H1 (cell line): ENCODE measurements at places on chromosomes 1 and 21. TPM values are rescaled to one million over a fixed set of nuclear protein-coding genes. Genes with fewer than 3 reads are reported as not detected.
A peak's percentile ranks its signal among the peaks of the same experiment; 100 is the strongest.

DNA sequence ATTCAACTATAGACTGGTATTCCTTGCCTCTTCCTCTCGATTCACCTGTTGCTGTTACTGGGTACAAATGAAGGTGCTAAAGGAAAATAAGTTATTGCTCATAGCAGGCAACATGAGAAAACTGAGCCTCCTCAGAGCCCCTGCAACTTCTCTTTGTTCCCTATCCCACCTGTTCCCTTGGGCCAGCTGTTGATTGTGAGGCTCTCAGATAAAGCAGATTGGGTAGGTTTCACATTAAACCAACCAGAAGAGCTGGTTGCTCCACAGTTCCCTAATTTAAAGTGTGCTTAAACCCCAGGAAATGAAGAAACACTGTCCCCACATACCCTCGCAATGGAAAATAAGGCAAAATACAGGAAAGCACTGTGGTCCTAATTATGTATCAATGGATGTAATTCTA, 4.8 kb downstream of the DEDD start:
- H3K27ac ChIP-seq = no peak overlapping the region
- no peak for DNase-seq
- no peak overlapping the region for H3K4me3 ChIP-seq
- H3K36me3 ChIP-seq = peaks cover 19% of the 10 kb centered on the region
- H3K27me3 ChIP-seq = no peaks in the 10 kb centered on the region
- no peaks in the 10 kb centered on the region for H3K4me1 ChIP-seq

Gene SPRR4
- total RNA-seq = not detected in 2 replicates

Gene ZNF593OS
- not detected in 2 replicates for total RNA-seq

- no peak overlapping the region for H3K27ac ChIP-seq
- DNase-seq = no peak
- 0 out of 2 replicates have a peak, but pooled peaks cover 2% of the 10 kb centered on the region for H3K27me3 ChIP-seq
- H3K36me3 ChIP-seq = no peaks in the 10 kb centered on the region
- H3K4me3 ChIP-seq = no peak overlapping the region
Measured at GRCh38 chr1:156113282-156113950, 1.1 kb upstream of the LMNA start.

Gene SLFNL1
- total RNA-seq = not detected in 2 replicates

Gene TNFRSF9
- total RNA-seq = not detected in 2 replicates

DNA sequence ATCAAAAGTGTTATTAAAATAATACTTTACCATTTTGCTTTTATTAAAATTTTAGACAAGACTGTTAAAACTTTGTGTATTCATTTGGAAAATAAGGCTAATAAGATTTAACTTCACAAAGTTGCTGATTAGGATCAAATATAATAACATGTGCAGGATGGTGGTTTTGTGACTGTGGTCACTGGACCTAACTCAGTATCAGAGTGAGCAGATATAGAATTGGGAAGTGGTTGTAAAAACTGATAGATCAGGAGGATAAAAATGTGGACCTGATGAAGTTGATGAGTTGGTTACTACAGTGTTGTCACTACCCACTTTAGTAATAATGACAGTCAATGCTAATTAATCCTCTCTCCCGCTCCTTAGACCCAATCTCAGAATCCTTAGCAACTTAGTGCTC, 186.4 kb downstream of the AKT3 start:
- H3K4me1 ChIP-seq = no peaks in the 10 kb centered on the region
- no peak overlapping the region for H3K4me3 ChIP-seq
- no peaks in the 10 kb centered on the region for H3K27me3 ChIP-seq
- no peaks in the 10 kb centered on the region; the same call in 1 of the 2 replicates for H3K36me3 ChIP-seq
- no peak overlapping the region for H3K27ac ChIP-seq
- DNase-seq = no peak

Gene SEMA4A
- total RNA-seq = 5.9 and 7.3 TPM in 2 replicates

Gene ILF2
- total RNA-seq = 387 and 389 TPM in 2 replicates

DNA sequence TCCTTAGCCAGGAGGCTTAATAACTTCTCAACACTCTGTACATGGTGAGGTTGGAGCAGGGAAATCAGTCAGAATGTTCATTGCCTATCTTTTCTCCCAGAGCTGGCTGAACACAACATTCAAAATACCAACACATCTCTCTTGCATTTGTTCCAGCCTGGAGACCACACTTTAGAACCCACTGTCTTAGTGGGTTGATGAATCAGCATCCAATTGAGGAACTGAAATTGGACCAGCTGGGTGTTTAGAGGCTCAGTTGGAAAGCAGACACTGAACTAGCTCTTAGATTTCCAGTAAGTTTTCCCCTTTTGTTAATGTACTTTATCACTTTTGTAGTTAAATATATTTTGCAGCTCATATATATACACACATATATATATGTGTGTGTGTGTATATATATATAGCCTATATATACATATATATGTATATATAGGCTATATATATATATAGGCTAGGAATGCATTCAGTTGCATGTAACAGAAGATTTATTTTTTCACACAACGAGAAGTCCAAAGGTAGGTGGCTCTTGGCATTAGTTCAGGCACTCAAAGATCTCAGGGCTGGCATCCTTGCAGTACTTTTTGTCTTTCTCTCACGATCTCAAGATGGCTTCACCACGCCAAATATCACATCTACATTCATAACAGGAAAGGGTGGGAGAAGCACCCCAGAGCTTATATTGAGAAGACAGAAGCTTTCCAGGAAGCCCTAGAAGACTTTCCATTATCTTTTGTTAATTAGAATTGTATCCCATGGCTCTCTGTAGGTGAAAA, 35.0 kb upstream of the HUNK start:
- no peaks in the 10 kb centered on the region for H3K4me1 ChIP-seq
- no peak overlapping the region for H3K27ac ChIP-seq
- H3K36me3 ChIP-seq = no peaks in the 10 kb centered on the region
- H3K4me3 ChIP-seq = no peak overlapping the region

- H3K27ac ChIP-seq = no peak overlapping the region
- 0 out of 2 replicates have a peak, but pooled peaks cover 2% of the 10 kb centered on the region for H3K4me1 ChIP-seq
- no peaks in the 10 kb centered on the region for H3K27me3 ChIP-seq
- no peaks in the 10 kb centered on the region for H3K36me3 ChIP-seq
- H3K4me3 ChIP-seq = no peak overlapping the region
- no peak for DNase-seq
Measured at GRCh38 chr1:199854686-199855321, 172.7 kb upstream of the NR5A2 start.

- no peak for DNase-seq
- H3K4me3 ChIP-seq = no peak overlapping the region
- no peak overlapping the region for H3K27ac ChIP-seq
Measured at GRCh38 chr21:34880401-34880800, 168.7 kb downstream of the RUNX1 start.

Gene C1orf94
- 4.8 and 5.8 TPM in 2 replicates for total RNA-seq

- H3K27me3 ChIP-seq = no peaks in the 10 kb centered on the region; the same call in 1 of the 2 replicates
- peaks cover 6% of the 10 kb centered on the region; the same call in 1 of the 2 replicates for H3K4me1 ChIP-seq
- no peak for DNase-seq
- no peaks in the 10 kb centered on the region for H3K36me3 ChIP-seq
Measured at GRCh38 chr1:208085655-208086515, 158.3 kb downstream of the PLXNA2 start.

Gene TAS1R1
- 0.13 TPM in 1 of 2 replicates, not detected in the other for total RNA-seq

- no peak for DNase-seq
- no peaks in the 10 kb centered on the region for H3K4me1 ChIP-seq
- no peaks in the 10 kb centered on the region for H3K36me3 ChIP-seq
- H3K4me3 ChIP-seq = no peak overlapping the region
- no peak overlapping the region for H3K27ac ChIP-seq
- no peaks in the 10 kb centered on the region for H3K27me3 ChIP-seq
Measured at GRCh38 chr1:81179242-81179641, 621.5 kb upstream of the ADGRL2 start.

- H3K4me3 ChIP-seq = no peak overlapping the region
- no peaks in the 10 kb centered on the region; the same call in 1 of the 2 replicates for H3K27me3 ChIP-seq
- no peaks in the 10 kb centered on the region for H3K4me1 ChIP-seq
- H3K27ac ChIP-seq = no peak overlapping the region
Measured at GRCh38 chr1:231094421-231094820, 54.4 kb upstream of the FAM89A start.

GRCh38 chr1:11875094-11875493, 16.3 kb upstream of the NPPB start:
- H3K36me3 ChIP-seq = no peaks in the 10 kb centered on the region
- H3K27me3 ChIP-seq = no peaks in the 10 kb centered on the region
- H3K4me3 ChIP-seq = no peak overlapping the region
- no peaks in the 10 kb centered on the region for H3K4me1 ChIP-seq

DNA sequence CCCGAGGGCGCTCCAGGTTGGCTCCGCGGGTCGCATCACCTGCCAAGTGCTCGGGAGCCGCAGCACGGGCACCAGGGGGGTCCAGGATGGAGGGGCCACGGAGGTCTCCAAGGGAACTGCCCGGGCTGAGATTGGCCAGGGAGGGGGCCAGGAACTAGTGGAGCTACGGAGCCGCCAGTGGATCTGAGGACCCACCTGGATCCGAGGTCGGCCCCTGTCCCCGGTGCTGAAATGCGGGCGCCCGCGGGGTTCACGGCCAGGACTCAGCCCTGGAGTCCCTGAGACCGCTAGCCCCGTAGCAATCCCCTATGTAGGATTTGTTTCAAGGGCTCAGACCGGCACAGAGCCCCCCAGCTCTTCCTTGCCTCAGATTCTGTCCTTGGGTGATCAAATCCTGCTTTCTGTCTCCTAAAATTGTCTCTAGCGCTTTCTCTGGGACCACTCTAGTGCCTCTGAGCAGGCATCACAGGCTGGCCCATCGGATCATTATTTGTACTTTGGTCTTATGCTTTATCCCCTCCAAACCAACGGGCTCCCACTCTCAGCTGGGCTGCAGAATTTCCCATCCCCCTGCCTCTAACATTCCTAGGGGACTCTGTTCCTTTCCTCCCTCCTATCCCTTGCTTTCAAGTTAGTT, 27.3 kb downstream of the KIAA2013 start:
- H3K36me3 ChIP-seq = no peaks in the 10 kb centered on the region
- DNase-seq = no peak
- no peak overlapping the region for H3K27ac ChIP-seq
- H3K4me1 ChIP-seq = no peaks in the 10 kb centered on the region; the same call in 1 of the 2 replicates
- H3K4me3 ChIP-seq = no peak overlapping the region
- H3K27me3 ChIP-seq = no peaks in the 10 kb centered on the region

DNA sequence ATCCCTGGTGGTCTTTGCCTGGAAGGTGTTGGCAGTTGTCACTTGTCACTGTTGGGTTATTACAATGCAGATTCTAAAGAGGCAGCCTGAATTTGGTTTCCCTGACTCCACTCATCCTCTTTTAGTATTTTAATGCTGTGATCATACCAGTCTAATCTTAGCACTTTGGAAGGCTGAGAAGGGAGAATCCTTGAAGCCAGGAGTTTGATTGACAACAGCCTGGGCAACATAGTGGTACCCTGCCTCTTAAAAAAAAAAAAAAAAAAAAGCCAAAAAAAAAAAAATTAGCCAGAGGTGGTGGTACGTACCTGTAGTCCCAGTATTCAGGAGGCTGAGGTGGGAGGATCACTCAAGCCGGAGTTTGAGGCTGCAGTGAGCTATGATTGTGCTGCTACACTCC, 7.7 kb downstream of the GIPC2 start:
- no peaks in the 10 kb centered on the region for H3K36me3 ChIP-seq
- H3K27ac ChIP-seq = no peak overlapping the region
- no peaks in the 10 kb centered on the region for H3K4me1 ChIP-seq
- DNase-seq = no peak
- H3K27me3 ChIP-seq = no peaks in the 10 kb centered on the region
- H3K4me3 ChIP-seq = no peak overlapping the region

DNA sequence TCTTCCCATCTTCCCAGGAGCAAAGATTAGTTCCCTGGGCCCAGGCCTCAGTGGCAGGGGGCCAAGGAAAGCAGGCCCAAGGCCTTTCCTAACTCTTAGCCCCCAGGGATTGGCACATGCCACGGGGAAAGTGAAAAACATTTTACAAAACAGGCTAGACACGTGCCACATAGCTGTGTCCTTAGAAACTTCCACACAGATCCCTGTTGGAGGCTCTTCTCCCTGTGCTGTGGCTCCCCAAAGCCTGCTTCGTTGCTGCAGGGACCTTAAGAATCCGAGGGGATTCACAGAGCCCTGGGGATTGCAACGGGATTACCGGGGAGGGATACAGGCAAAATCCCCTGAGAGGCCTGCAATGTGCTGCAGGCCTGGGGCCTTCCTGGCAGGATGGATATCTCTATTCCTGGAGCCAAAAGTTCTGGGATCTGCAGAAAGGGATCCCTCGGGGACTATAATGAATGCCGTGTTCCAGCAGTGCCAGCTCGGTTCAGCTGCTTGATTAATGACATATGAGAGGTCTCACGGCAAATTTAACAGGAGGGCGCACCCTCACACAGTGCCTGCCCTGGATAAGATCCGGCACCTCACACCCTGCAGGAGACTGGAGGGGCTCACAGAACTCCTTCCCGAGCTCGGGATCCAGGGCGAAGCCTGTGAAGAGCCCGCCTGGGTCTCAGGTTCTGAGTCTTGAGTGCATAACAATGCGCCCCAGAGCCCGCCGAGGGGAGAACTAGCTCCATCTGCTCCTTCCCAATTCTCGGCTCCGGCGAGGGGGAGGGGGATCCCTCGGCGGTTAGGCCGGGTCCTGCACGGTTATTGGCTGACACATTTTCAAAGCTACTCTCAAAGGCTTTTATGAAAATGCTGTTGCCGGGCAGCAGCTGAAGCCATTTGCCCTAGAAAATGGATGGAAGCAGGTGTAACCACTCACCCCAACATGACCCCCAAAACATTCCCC, 15.3 kb upstream of the RGS8 start:
- H3K36me3 ChIP-seq = no peaks in the 10 kb centered on the region
- H3K4me3 ChIP-seq = peak overlapping the region; percentile 28

Gene TMEM35B
- total RNA-seq = 9.3 and 10.2 TPM in 2 replicates

DNA sequence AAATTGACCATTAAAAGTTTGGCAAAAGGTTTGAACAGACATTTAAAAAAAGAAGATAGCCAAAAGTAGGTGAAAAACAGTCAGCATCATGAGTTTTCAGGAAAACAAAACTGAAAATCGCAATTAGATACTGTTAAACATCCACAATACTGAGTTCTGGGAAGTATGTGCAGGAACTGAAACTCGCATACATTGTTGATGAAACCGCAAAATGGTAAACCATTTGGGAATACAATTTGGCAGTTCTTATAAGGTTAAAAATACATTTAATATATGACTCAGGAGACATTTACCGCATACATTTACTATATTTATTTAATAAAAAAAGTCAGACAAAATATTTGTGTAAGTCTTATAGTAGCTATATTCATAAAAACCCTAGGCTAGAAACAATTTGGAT, 393.2 kb downstream of the COL11A1 start:
- DNase-seq = no peak
- H3K27me3 ChIP-seq = no peaks in the 10 kb centered on the region

GRCh38 chr1:199878823-199879222, 148.7 kb upstream of the NR5A2 start:
- no peaks in the 10 kb centered on the region for H3K27me3 ChIP-seq
- H3K4me3 ChIP-seq = no peak overlapping the region
- H3K36me3 ChIP-seq = no peaks in the 10 kb centered on the region
- no peak for DNase-seq

GRCh38 chr1:240667351-240667750, 55.4 kb upstream of the GREM2 start:
- H3K27me3 ChIP-seq = no peaks in the 10 kb centered on the region
- no peaks in the 10 kb centered on the region for H3K4me1 ChIP-seq

GRCh38 chr1:223683586-223684487, 18.3 kb upstream of the CAPN8 start:
- no peaks in the 10 kb centered on the region for H3K4me1 ChIP-seq
- no peak overlapping the region for H3K27ac ChIP-seq
